ENCODE measurements at places on chromosomes 2 and 18.

- DNase-seq, result peak; percentile 55
Measured at GRCh38 chr2:168757223-168757622, 45.2 kb upstream of the NOSTRIN start.

GRCh38 chr2:101828673-101829334 is 131.3 kb downstream of the MAP4K4 start:
- no peak for DNase-seq

DNA sequence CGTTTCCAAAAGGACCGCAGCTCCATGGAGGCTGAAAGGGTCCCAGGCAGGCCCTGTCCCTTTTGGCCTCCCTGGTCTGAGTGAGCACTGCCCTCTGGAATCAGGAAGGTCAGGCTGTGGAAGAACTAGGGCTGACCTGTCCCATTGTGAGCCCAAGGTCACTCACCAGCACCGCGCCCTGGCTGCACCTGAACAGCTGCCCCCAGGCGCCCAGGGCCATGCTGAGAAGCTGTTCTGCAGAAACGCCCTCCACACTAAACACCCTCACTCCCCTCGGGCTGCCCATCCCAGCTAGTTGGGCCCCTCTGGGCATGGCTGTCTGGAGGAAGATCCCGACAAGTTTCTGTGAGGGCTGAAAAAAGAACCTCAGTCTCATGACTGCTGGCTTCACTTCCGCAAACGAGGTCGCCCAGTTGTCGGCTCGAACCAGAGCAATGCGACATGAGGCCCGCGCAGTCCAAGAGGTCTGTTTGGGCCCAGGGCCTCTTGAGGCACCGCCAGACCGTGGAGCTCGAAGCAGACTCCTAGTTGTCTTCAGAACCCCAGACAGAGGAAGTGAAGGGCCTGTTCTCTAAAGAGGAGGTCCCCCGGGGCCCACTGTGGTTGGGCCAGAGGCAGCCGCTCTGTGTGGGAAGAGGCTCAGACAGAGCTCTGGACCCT is 64.4 kb downstream of the INPP5D start:
- no peak for DNase-seq

- peak; percentile 33 for DNase-seq
Measured at GRCh38 chr2:43519643-43520221, 76.1 kb downstream of the THADA start.

GRCh38 chr2:3839476-3839875 is 136.1 kb downstream of the DCDC2C start:
- no peak for DNase-seq

- DNase-seq, result no peak
Measured at GRCh38 chr2:30358351-30358750, 88.7 kb upstream of the LCLAT1 start.

DNA sequence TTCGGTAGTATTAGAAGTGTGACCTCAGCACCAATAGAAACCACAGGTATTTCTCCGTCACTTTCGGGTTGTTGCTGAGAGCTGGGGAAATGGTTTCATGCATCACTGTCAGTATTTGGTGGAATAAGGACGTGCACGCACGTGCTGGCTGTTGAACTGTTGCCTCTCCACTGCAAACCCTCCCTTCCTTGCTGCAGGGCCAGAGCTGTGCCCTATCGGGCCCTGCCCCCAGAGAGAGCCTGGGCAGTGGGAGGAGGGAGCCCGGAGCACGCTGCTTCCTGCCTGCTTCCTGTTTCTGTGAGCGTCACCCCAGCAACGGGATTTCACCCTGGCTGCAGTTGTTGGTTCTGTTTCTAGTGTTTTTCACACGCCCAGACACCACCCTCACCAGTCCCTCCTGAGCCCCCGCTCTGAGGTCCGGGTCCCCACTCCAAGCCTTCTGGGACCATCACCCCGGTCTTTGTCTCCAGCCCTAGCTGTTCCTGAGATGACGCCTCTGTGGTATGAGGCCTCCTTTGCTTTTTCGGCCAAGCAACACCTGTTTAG is 47.4 kb downstream of the LRRFIP1 start:
- peak; percentile 90 for DNase-seq

GRCh38 chr2:71101656-71102055 is 28.4 kb downstream of the MCEE start:
- DNase-seq, result no peak

DNA sequence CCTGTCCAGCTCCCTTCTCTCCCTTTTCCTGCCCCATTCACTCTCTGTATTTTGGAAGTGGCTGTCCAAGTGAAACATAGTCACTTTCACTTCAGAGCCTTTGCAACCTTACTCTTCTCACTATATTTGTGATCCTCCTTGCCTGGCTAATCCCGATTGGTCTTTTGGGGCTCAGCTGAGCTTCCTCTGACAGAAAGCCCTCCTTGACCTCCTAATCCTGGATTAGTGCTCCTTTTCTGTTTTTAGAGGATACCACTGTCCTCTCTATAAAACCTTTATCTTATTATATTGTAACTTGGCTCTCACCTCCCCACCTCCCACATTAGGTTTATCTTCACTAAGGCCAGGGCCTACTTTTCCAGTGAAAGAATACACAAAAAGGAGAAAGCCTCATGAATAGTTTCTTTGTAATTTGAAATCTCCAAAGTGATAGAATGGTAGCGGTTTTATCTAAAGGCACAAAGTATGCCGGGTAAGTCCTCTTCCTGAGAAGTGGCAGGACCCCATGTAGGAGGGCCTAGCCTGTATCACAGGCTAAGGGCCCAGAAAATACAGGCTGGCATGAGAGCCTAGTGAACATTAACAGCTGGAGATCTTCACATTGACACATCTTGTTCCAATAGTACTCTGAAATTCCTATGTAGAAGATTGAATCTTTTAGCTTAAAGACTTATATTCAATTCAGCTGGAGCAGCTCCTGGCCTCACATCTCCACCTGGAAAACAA is 83.1 kb upstream of the GAREM1 start:
- DNase-seq, result no peak

DNA sequence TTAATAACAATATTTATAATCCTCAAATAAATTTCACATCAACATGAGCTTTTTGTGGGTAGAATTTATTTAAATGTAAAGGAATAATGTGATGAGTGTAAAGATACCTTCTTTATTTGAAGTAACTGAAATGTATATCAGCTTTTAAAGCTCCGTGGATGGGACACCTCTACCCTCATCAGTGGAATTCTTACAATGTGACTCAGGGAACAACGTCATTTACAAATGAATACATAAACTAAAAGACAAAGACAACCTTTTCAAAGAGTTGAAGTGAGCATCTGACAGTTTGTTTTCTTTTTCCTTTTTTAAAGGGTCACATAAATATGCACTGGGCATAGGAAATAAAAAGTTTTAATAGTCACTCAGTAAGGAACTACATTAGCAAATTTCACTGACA is 1127.0 kb upstream of the CRIM1 start:
- no peak for DNase-seq

DNA sequence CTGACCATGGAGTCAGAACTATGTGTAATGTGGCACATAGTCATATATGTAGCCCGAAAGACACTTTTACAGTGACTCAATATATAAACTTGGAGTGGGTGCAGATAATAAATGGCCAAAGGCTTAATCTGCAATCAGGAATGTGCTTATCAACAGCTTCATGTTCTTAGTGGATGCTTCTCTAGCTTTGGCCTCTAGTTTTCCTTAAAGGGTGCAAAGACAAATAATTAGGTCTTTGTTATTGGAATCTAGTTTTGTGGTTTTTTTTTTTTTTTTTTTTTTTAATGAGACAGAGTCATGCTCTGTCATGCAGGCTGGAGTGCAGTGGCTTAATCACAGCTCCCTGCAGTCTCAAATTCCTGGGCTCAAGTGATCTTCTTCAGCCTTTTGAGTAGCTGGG is 625.6 kb downstream of the EPHA4 start:
- DNase-seq, result no peak

DNA sequence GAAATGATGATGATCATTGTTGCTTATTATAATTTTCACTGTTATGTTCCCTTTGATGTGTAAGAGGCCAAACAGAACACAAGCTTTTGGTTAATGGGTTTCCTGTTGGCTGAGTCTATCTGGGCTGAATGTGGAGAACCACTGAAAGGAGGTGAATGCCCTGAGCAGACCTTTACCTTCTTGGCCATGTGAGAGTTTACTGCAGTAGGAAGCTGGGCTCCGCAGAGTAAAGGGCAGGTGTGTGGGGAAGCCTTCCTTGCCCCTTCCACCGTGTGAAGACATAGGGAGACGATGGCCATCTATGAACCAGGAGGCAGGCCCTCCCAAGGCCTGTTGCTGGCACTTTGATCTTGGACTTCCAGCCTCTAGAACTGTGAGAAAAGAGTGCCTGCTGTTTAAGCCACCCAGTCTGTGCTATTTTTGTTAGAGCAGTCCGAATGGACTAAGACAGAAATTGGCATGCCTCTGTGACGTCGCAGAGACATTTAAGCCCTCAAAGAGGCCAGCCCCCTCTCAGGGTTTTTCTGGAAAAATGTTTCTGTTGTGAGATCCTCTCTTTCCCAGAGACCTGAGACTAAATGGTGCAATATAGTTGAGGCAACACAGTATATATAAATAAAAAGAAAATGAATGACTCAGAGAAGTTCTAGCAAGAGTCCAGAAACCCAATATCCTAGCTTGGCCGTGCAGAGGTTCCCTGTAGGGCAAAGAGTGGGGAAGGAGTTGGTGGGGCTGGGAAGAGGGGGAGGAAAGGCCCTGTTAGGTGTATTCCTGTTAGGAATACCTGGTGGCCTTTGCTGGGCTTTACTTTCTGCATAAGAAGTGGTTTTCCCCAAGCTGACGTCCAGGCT is 121.9 kb upstream of the LGALSL start:
- DNase-seq, result no peak

GRCh38 chr2:240578488-240578887 is 8.0 kb upstream of the CAPN10 start:
- DNase-seq, result no peak

- DNase-seq, result peak; percentile 38
Measured at GRCh38 chr2:204049635-204050034, 113.1 kb downstream of the ICOS start.

DNA sequence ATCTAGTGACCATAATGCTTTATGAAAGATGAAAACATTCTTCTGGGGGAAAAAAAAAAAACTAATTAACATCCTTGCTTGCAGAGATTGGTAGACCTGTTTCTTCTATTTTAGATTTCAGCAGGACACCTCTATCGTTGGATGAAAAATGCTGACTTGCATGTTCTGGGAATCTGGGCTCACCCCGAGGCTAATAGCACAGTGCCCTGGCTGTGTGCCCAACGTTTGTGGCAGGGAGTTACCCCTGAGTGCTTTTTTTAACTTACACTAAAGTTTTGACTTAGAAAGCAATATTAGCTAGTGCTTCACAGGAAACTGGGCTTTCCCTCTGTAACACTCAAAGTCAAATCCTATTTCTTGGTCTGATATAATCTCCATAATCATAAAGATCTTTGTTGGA is 233.2 kb downstream of the SLC8A1 start:
- DNase-seq, result no peak

- DNase-seq, result peak; percentile 48
Measured at GRCh38 chr2:217899231-217900009, 103.4 kb downstream of the TNS1 start.

DNA sequence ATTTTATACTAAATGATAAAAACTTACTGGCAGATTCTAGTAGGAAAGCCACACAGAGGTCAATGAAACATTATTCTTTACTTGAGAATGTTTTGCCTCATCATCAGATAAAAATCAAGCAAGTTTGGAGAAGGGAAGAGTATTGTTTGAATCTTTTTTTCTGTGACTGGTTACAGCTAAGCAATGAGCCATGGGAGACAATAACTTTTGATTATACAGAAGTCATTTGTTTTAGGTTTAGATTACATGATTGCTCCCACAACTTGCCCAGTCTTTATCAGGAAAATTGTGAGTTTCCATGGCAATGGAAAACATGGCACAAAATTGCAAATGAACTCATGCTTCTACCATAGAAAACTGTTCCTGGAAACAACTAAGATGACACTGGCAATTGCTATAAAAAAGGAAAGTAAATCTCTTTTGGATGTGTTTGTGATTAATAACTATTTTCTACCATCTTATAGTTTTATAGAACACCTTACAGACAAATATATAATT is 476.8 kb downstream of the MBD2 start:
- no peak for DNase-seq

GRCh38 chr2:27762951-27763906 is 8.3 kb upstream of the MRPL33 start:
- no peak for DNase-seq

DNA sequence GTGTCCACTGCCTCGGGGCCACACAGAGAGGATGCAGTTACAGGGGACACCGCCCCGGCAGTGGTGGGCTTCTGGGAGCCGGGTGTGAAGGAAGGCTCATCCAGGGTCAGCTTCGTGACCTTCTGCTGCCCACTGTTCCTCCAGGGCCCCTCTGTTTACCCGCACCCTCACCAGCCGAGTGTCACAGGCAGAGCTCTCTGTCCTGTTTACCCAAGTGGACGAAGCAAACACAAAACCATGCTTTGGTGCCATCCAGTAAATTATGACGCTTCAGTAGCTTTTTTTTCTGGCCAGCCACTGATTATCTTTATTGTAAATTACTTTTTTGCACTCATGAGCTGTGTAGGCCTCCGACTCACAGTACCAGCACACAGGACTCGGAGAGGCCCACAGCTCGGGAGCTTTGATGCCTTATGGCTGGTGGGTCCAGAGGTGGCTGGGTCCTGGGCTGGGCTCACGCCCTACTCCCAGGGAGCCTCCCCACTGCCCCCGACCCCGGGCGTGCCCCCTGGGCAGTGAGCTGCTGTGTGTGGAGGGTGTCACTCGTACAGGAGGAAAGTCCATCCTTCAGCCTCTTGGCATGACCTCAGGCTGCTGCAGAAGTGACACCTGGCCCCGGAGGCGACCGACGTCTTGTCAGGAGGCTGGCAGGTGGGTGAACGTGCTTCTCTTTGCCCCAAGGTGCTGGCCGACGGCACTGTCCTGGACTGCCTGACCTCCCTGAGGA is 9.8 kb downstream of the D2HGDH start:
- no peak for DNase-seq

- no peak for DNase-seq
Measured at GRCh38 chr2:12742891-12743290, 26.2 kb downstream of the TRIB2 start.

DNA sequence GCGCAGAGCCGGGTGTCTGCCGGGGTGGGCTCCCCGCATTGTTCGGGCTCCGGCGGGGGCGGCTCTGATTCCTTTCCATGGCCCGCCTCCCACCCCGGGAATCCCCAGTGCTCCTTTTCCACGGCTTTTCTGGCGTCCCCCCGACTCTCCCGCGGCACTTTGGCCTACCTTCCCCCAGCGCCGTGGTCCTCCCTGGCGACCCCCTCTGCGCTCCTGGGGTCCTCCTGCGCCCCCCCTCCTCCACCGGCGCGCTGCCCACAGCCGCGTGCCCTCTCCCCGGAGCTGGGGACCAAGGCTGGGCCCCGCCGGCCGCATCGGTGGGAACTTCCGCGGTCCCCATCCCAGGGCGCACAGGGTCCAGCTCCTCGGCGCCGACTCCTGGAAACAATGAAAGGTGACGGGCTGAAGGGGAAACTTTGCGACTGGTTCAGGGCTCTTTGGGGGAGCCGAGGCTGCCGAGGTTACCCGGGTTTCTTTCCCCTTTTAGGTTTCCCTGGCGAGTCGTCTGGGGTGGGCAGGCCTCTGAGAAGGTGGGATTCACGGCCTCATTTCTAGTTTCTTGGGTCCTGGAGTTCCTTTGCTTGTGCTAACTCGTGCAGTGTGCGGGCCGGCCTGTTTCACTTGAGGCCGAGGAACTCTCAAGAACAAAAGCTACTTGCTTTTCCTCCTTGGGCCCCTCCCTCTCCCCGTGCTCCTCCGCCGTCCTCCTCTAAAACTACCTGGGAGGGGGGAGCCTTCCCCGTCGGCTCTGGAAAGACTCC is 2.2 kb downstream of the TGIF1 start:
- peak; percentile 64 for DNase-seq
